ENCODE measurements at places on chromosomes 4 and X.

DNA sequence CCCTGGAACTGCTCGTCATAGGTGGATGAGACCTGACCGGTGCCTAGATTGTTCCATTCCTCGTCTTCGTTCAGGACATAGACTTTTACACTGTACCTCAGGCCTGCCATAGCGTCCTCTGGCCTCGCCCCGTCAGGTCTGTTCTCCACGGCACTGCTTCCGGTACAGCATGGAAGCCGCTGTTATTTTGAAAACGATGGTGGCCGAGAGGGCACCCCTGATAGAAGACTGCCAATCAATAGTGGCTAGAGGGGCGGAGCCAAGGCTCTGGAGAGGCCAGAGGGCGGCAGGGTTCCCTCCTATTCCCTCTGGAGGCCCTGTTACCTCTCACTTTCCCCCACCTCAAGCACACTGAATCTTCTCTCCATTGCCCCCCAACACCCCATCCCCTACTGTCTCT, at the start of gene PPP4R3C:
PPP4R3C (minus strand) TSS at position 155 of the 400 bp plus-strand sequence; CDS start at position 110, 45 bp downstream.
- no peak for DNase-seq

- no peak for DNase-seq
Measured at GRCh38 chr4:139734201-139734874, 68.7 kb downstream of the MGST2 start.

DNA sequence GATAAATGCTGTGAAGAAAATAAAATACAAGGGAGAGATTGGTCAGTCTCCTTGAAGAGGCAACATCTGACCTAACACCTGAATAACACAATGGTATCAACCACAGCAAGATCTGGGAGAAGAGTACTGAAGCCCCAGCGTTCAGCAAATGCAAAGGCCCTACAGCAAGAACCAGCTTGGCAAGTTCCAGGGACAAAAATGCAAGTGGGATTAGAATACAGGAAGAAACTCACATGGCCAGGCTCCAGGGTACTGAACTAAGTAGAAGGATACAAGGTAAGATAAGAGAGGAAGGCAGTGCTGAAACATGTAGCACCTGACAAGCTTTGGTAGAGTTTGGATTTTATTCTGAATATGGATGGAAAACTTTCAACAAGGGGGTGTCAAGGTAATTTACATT, 3.6 kb downstream of the SMIM14 start:
- no peak for DNase-seq

GRCh38 chr4:7738458-7739076, 201.1 kb downstream of the AFAP1 start:
- no peak for DNase-seq

DNA sequence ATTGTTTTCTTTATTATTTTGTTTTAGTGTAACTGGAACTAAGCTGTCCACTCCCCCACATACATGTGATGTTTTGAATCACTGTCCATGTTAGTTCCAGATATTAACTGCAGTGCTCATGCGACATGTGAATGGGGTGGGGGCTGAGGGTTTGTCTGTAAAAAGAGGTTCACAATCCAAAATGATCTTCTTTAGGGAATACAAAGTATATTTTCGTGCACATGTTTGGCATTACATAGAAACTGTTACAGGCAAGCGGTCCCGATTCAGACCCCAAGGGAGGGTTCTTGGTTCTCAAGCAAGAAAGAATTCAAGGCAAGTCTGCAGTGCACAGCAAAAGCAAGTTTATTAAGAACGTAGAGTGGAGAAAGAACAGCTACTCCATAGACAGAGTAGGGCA, 296.5 kb upstream of the CLNK start:
- no peak for DNase-seq

GRCh38 chr4:124167602-124168001, 544.9 kb downstream of the ANKRD50 start:
- DNase-seq: no peak

GRCh38 chrX:10110984-10111363, 45.8 kb upstream of the CLCN4 start:
- no peak for DNase-seq

DNA sequence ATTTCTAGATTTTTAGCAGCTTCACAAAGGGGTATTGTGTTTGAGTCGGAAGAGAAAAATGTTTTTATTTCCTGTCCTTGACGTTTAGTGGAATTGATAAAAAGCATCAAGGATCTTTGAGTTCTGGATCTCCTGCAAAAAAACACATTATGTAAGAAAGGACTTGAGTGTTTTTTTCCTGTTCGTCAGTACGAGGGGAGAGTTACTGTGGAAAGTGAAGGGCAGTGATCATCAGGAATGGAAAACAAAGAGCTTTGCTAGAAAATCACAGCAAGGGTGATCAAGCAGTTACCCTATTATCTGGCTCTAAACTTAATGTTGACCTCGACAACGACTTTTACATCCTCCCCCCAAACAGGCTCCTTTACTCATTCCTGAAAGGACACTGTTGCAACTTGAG, 7.3 kb downstream of the LIMCH1 start:
- no peak for DNase-seq

DNA sequence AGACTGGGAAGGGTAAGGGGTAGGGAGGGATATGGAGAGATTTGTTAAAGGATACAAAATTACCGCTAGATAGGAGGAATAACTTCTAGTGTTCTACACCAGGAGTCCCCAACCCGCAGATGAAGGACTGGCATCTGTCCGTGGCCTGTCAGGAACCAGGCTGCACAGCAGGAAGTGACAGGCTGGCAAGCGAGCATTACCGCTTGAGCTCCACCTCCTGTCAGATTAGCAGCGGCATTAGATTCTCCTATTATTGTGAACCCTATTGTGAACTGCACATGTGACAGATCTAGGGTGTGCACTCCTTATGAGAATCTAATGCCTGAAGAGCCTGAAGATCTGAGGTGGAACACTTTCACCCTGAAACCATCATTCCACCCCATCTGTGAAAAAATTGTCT, 27.9 kb upstream of the BBS7 start:
- DNase-seq: no peak

DNA sequence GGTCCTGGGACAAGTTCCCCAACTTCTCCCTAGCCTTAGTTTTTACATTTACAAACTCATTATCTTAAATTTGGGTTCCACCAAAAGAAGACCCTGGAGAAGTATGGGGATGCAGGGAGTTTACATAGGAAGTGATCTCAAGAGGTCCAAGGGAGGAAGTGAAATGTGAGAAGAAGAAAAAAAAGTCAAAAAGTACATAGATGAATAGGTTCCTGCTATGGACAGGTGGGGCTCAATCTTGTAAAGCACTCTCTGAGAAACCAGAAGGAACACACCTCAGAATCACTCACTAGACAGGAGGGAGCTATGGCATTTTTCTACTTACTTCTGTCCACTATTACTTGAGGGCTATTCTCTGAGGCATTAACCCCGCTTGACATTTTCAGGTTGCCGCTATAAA, 56.6 kb downstream of the ARHGAP6 start:
- no peak for DNase-seq

GRCh38 chrX:109843963-109844751, 111.1 kb upstream of the ACSL4 start:
- DNase-seq: no peak

GRCh38 chr4:172042714-172043114, 229.5 kb downstream of the GALNTL6 start:
- no peak for DNase-seq

DNA sequence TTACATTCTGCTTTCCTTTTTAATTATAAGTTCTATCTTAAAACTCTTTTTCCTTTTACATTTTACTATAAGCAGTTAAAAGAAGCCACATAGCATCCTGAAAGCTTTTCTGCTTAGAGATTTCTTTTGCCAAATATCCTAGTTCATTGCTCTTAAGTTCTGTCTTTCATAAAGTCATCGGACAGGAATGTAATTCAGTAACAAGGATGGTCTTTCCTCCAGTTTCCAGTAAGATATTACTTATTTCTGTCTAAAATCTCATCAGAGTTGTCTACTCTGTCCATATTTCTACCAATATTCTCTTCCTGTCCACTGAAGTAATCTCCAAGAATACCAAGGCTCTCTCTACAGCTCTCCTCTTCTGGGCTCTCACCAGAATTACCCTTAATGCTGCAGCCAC, 37.5 kb upstream of the ADH1C start:
- DNase-seq: no peak

- no peak for DNase-seq
Measured at GRCh38 chrX:57905141-57905540, 5.1 kb downstream of the ZXDA start.

- DNase-seq: no peak
Measured at GRCh38 chr4:24229978-24230377, 340.1 kb upstream of the PPARGC1A start.

GRCh38 chrX:109658391-109658790, 33.4 kb upstream of the KCNE5 start:
- no peak for DNase-seq

DNA sequence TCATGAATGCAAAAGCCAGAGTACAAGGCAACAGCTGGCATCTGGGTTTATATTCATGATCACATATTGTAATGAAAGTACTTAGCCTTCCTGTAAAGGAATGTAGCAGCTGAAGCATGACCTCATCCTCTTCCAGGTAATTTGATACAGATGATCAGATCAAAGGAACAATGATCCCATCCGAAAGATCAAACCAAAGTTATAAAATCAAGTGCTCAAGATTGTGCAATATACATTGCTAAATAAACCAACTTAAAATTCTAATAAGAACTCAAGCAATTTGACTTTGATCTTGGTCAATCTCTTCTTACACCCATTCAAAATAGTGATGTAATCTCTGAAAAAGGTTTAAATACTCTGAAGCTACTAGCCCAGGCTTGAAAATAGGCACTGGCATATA, 113.1 kb upstream of the INPP4B start:
- DNase-seq: no peak

- no peak for DNase-seq
Measured at GRCh38 chr4:112515198-112516065, 548 bp downstream of the NEUROG2 start.

- DNase-seq: no peak
Measured at GRCh38 chrX:102978594-102978993, 41.5 kb downstream of the RAB40AL start.

GRCh38 chr4:2141762-2142451, 82.8 kb downstream of the NAT8L start:
- no peak for DNase-seq

- DNase-seq: no peak
Measured at GRCh38 chrX:10062352-10062751, 94.4 kb upstream of the CLCN4 start.

- DNase-seq: no peak
Measured at GRCh38 chr4:8590546-8590880, 2.1 kb upstream of the CPZ start.

GRCh38 chr4:140176735-140177134, 22.8 kb upstream of the MAML3 start:
- DNase-seq: no peak

DNA sequence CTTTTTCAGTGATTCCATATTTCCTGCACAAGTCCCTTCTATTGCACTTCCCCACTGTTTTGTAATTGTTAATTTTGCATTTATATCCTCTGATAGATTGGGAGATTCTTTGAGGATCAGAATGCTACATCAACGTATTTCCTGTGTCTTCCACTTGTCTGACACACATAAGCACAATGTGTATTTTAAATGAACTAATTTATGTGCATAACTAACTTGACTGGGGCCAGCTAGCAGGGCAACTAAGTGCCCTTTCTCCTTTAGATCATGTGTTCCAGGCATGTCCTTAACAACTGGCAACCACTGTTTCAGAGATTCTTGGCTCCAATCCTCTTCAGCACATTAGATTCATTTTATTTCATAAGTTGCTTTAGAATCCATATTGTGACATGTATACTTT, 15.7 kb upstream of the UCP1 start:
- DNase-seq: no peak

DNA sequence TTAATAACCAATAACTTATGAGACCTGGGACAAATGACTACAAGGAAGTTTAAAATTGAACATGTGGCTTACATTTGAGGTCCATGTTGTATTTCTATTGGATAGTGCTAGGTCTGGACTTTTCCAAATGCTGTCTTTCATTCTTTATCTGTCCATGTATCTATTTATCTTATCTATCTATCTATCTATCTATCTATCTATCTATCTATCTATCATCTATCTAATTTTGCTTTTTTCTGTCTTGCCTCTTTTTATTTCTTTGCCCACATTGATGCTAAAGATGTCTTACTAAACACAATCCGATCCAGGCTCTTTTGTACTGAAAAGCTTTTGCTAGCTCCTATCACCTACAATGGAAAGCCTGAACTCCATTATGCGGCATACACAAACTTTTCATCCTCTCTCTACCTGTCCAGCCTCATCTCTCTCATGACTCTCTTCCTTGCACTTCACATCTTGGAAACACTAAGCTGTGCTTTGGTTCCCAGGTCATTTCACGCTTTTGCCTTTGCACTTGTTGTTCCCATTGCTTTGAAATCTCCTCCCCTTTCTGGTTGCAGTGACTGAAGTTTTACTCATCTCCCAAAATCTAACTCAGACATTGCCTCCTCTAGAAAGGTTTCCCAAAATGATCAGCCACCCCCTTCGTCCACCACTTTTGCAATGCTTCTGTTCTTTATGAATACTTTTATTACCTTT, 107.2 kb downstream of the SYNPO2 start:
- DNase-seq: no peak

GRCh38 chr4:151676301-151676700, 84.5 kb downstream of the GATB start:
- peak; percentile 57 for DNase-seq

GRCh38 chr4:6205567-6205931, 5.2 kb upstream of the JAKMIP1 start:
- no peak for DNase-seq

GRCh38 chr4:145904413-145905177, 34.0 kb downstream of the ZNF827 start:
- no peak for DNase-seq
